ENCODE measurements at places on chromosomes 7 and 10. TPM values are rescaled to one million over a fixed set of nuclear protein-coding genes. Genes with fewer than 3 reads are reported as not detected.

CYP3A7 gene
- total RNA-seq = not detected

ZC3HAV1L gene
- 4.0 TPM for total RNA-seq

FAM13C gene
- total RNA-seq = 7.8 TPM

KIF11 gene
- total RNA-seq = 1.1 TPM

KLF14 gene
- total RNA-seq = 0.08 TPM

CFAP43 gene
- total RNA-seq = 0.19 TPM

ZNF488 gene
- not detected for total RNA-seq

AKR1C2 gene
- 29.7 TPM for total RNA-seq

DNAJC12 gene
- 7.1 TPM for total RNA-seq

ARHGAP22 gene
- total RNA-seq = 3.5 TPM

C10orf53 gene
- total RNA-seq = not detected

JAKMIP3 gene
- total RNA-seq = 1.6 TPM

LRRN3 gene
- total RNA-seq = 12.4 TPM

CDHR3 gene
- total RNA-seq = 3.6 TPM

VAX1 gene
- total RNA-seq = not detected

LBX1 gene
- total RNA-seq = not detected

SPDYE6 gene
- not detected for total RNA-seq

ZNF727 gene
- total RNA-seq = 1.6 TPM

AGR2 gene
- total RNA-seq = not detected

MET gene
- total RNA-seq = 15.9 TPM

IRF5 gene
- total RNA-seq = 3.3 TPM

LEP gene
- total RNA-seq = 2.7 TPM

UNC5B gene
- total RNA-seq = 13.1 TPM

SPDYE16 gene
- total RNA-seq = not detected

EBF3 gene
- 7.9 TPM for total RNA-seq

ARMC3 gene
- total RNA-seq = not detected

SMKR1 gene
- total RNA-seq = not detected

OLAH gene
- total RNA-seq = 0.35 TPM

CACNA2D1 gene
- total RNA-seq = 46.1 TPM

TMEM184A gene
- total RNA-seq = 0.32 TPM

CXCL12 gene
- total RNA-seq = 144 TPM

TACR2 gene
- 0.19 TPM for total RNA-seq

ASZ1 gene
- total RNA-seq = not detected

TET1 gene
- 3.1 TPM for total RNA-seq

SLC16A12 gene
- total RNA-seq = 1.1 TPM

JCAD gene
- 25.6 TPM for total RNA-seq

HGF gene
- total RNA-seq = 3.1 TPM

LRIT1 gene
- not detected for total RNA-seq

MYH16 gene
- total RNA-seq = not detected

TMEM213 gene
- total RNA-seq = not detected

CUZD1 gene
- total RNA-seq = not detected

OR2A1 gene
- not detected for total RNA-seq

ZCCHC24 gene
- total RNA-seq = 60.1 TPM

UPK3B gene
- 0.54 TPM for total RNA-seq

ERVW-1 gene
- total RNA-seq = not detected

SEMA3D gene
- 1.6 TPM for total RNA-seq

TRIM50 gene
- 0.32 TPM for total RNA-seq

CLCN1 gene
- total RNA-seq = not detected

PPP1R3C gene
- total RNA-seq = 137 TPM

SYCE1 gene
- 0.35 TPM for total RNA-seq

CALHM1 gene
- not detected for total RNA-seq

GDF2 gene
- total RNA-seq = not detected

TSPAN15 gene
- total RNA-seq = 11.8 TPM

OR2A5 gene
- total RNA-seq = not detected

GIMAP6 gene
- total RNA-seq = 33.5 TPM

EGFR gene
- total RNA-seq = 11.4 TPM

EPHA1 gene
- not detected for total RNA-seq
